ENCODE measurements at places on chromosomes 16 and 17.

GRCh38 chr17:58344791-58345157 is 7.2 kb downstream of the SUPT4H1 start:
- peaks cover 10% of the 10 kb centered on the region for H3K36me3 ChIP-seq
- DNase-seq = no peak
- no peak overlapping the region for H3K4me3 ChIP-seq

GRCh38 chr16:66182592-66182991 is 183.9 kb upstream of the CDH5 start:
- H3K27ac ChIP-seq = no peak overlapping the region
- H3K27me3 ChIP-seq = no peaks in the 10 kb centered on the region
- no peaks in the 10 kb centered on the region for H3K36me3 ChIP-seq
- no peak overlapping the region for H3K4me3 ChIP-seq

DNA sequence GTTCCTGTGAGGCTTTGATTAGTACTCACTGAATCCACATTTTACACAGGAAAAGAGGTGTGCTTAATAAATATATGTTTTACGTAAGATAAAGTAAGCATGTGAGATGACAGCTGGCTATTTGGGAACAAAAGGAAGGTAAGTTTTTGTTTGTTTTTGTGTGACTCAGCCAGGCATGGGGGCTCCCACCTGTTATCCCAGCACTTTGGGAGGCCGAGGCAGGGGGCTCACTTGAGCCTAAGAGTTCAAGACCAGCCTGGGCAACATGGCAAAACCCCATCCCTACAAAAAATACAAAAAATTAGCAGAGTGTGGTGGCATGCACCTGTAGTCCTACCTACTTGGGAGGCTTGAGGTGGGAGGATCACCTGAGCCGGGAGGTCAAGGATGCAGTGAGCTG is 17.9 kb downstream of the GPR142 start:
- DNase-seq = no peak
- peaks cover 19% of the 10 kb centered on the region for H3K4me1 ChIP-seq
- H3K27ac ChIP-seq = no peak overlapping the region
- H3K36me3 ChIP-seq = no peaks in the 10 kb centered on the region
- no peaks in the 10 kb centered on the region for H3K27me3 ChIP-seq

- no peak overlapping the region for H3K4me3 ChIP-seq
- no peaks in the 10 kb centered on the region for H3K27me3 ChIP-seq
- H3K36me3 ChIP-seq = no peaks in the 10 kb centered on the region
- DNase-seq = peak; percentile 32
Observed at GRCh38 chr16:5709889-5710288, 612.3 kb upstream of the EEF2KMT start.

DNA sequence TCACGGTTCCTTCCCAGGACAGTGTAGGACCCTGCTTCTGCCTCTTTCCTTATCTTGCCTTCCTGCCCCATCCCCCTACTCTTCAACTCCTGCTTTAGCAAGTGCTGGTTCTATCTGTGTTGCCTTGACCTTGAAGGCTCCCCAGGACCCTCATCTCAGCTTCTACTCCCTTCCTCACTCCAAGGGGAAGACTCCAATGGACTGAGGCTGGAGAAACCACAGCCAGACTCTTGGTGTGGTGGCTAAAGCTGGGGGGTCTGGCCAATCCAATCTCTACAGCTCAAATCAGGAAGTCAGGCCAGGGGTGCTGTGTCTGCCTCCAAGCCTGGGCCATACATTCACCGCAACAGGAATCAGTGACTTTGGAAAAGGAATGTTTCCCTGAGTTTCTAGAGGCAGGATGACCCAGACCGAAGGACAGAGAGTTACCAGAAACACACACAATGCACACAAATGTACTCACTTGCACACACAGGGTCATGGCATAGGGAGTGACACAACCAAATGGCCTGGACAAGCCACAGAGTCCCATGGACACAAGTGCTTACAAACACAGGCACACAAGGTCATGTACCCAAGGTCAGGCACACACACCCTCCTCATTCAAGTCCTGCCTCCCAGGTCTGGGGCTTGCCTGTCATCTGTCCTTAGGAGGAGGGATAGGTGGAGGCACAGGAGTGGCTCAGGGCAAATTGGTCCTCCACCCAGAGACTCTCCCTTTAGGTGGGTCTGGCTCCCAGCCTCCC is 1.7 kb upstream of the HSD11B2 start:
- H3K4me1 ChIP-seq = peaks cover 24% of the 10 kb centered on the region
- no peak for DNase-seq
- H3K36me3 ChIP-seq = no peaks in the 10 kb centered on the region
- H3K27ac ChIP-seq = no peak overlapping the region
- no peak overlapping the region for H3K4me3 ChIP-seq

DNA sequence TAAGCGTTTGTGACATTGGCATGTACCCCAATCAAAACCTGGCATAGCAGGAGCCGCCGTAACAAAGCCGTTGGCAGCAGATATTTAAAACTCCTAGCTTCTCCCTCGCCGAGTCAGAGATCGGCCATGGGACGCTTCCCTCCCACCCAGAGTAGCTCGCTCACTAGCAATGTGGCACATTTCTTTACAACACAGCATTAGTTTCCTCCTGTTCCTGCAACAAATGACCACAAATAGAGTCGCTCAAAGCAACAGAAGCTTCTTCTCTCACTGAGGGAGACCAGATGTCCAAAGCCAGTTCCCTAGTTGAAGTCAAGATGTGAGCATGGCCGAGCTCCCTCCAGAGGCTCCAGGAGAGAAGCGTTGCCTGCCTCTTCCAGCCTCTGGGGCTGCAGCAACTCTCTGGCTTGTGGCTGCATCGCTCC is 106.7 kb downstream of the RBFOX3 start:
- no peaks in the 10 kb centered on the region for H3K4me1 ChIP-seq
- no peaks in the 10 kb centered on the region for H3K27me3 ChIP-seq
- H3K36me3 ChIP-seq = no peaks in the 10 kb centered on the region
- no peak overlapping the region for H3K4me3 ChIP-seq
- peak; percentile 19 for DNase-seq
- no peak overlapping the region for H3K27ac ChIP-seq

- H3K27ac ChIP-seq = no peak overlapping the region
- peaks cover 16% of the 10 kb centered on the region for H3K4me1 ChIP-seq
- no peak overlapping the region for H3K4me3 ChIP-seq
- no peaks in the 10 kb centered on the region for H3K27me3 ChIP-seq
Observed at GRCh38 chr16:70475054-70475871, 20.9 kb downstream of the FCSK start.

GRCh38 chr16:78931678-78932077 is 668.9 kb downstream of the MAF start:
- H3K36me3 ChIP-seq = no peaks in the 10 kb centered on the region
- H3K4me3 ChIP-seq = no peak overlapping the region
- H3K27me3 ChIP-seq = no peaks in the 10 kb centered on the region
- no peaks in the 10 kb centered on the region for H3K4me1 ChIP-seq
- no peak overlapping the region for H3K27ac ChIP-seq
- no peak for DNase-seq

- H3K36me3 ChIP-seq = no peaks in the 10 kb centered on the region
- DNase-seq = no peak
- no peak overlapping the region for H3K27ac ChIP-seq
- no peak overlapping the region for H3K4me3 ChIP-seq
- H3K4me1 ChIP-seq = peaks cover 19% of the 10 kb centered on the region
Observed at GRCh38 chr16:2095315-2095853, 40.3 kb downstream of the PKD1 start.

GRCh38 chr16:75486676-75487313 is 8.4 kb downstream of the CHST6 start:
- no peak for DNase-seq
- H3K27ac ChIP-seq = no peak overlapping the region
- peaks cover 7% of the 10 kb centered on the region for H3K4me1 ChIP-seq
- H3K4me3 ChIP-seq = no peak overlapping the region
- H3K27me3 ChIP-seq = no peaks in the 10 kb centered on the region
- no peaks in the 10 kb centered on the region for H3K36me3 ChIP-seq

DNA sequence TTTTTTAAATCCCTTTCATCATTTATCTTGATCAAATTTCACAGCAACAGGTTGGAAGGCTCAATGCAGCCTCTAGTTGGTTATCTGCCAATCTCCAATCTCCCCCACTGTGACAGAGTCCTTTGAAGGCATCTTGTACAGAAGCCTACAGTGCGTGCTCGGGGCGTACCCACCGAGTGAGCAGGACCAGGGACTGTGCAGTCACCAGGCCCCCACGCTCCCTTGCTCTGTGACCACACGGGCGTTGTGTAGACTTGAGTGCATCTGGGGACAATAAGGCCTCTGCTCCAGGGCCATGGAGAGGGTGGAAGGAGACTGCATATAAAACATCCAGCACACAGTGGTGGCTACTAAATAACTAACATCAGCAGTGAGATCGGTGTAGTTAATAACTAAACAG is 63.4 kb downstream of the GTF3C1 start:
- H3K4me1 ChIP-seq = no peaks in the 10 kb centered on the region
- H3K36me3 ChIP-seq = no peaks in the 10 kb centered on the region
- no peak overlapping the region for H3K4me3 ChIP-seq
- H3K27ac ChIP-seq = no peak overlapping the region

- no peak overlapping the region for H3K27ac ChIP-seq
- H3K4me3 ChIP-seq = no peak overlapping the region
- DNase-seq = no peak
- H3K4me1 ChIP-seq = no peaks in the 10 kb centered on the region
Observed at GRCh38 chr17:31687505-31688126, 171.4 kb downstream of the COPRS start.

GRCh38 chr17:28878158-28878910 is 19.2 kb downstream of the FLOT2 start:
- 0 out of 2 replicates have a peak, but pooled peaks cover 6% of the 10 kb centered on the region for H3K4me1 ChIP-seq
- DNase-seq = no peak
- H3K36me3 ChIP-seq = peaks cover 2% of the 10 kb centered on the region
- peak overlapping the region; percentile 13 for H3K27ac ChIP-seq
- H3K4me3 ChIP-seq = no peak overlapping the region
- no peaks in the 10 kb centered on the region for H3K27me3 ChIP-seq

DNA sequence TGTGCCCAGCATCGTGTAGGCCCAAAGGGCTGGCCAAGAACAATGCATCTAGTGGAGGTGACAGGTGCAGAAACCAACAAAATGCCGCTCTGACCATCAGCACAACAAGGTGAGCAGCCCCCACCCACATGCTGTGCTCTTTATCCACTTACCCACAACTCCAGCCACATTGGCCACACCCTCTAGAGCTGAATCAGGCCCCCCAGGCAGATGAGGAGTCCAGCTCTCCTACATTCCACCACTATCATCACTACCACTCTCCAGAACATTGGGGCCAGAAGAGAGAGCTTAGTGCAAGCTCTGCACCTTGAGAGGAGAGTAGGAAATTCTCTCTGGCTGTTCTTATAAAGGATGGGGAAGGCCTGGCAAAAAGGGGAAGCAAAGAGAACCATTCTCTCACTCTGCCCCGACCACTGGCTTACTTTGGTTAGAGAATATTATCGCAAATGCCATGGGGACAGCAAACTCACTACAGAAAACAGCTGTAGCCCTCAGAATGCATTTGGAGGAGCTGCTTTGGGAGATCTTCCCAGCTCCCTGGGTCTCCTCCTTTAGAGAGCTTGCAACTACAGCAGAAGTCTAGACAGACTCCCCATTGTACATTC is 75.0 kb downstream of the TMEM132E start:
- H3K27me3 ChIP-seq = no peaks in the 10 kb centered on the region
- H3K36me3 ChIP-seq = no peaks in the 10 kb centered on the region
- no peak for DNase-seq

GRCh38 chr17:37047631-37048104 is 98.9 kb downstream of the AATF start:
- no peaks in the 10 kb centered on the region for H3K4me1 ChIP-seq
- H3K27ac ChIP-seq = no peak overlapping the region
- H3K27me3 ChIP-seq = no peaks in the 10 kb centered on the region
- no peak overlapping the region for H3K4me3 ChIP-seq
- no peaks in the 10 kb centered on the region for H3K36me3 ChIP-seq
- DNase-seq = peak; percentile 81

DNA sequence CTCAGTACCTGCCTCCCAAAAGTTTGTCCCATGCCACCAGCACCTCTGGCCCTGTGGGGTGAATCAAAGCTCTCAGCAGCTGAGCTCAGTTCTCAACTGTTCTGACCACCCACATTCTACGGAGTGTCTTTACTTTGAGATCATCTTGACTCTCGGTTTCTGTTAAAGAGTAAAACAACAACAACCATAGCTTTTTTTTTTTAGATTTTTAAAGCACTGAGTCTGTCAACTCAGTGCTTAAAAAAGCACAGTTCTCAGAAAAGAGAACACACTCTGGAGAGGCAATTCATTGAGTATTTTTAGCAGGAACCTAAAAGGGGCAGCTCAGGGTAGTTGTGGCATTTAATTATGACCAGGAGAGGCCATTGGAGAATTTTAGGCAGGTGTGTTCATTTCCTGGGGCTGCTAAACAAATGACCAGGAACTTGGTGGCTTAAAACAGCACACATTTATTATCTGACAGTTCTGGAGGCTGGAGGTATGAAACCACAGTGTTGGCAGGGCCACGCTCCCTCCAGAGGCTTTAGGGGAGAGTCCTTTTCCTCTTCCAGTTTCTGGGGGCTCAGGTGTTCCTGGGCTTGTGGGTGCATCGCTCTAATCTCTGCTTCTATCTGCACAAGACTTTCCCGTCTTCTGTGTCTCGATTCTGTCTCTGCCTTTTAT is 6.7 kb upstream of the WFIKKN2 start:
- peaks cover 10% of the 10 kb centered on the region for H3K4me1 ChIP-seq
- DNase-seq = no peak
- H3K36me3 ChIP-seq = no peaks in the 10 kb centered on the region
- no peaks in the 10 kb centered on the region for H3K27me3 ChIP-seq
- no peak overlapping the region for H3K27ac ChIP-seq

GRCh38 chr16:55778757-55779156 is 54.1 kb downstream of the CES1 start:
- no peak overlapping the region for H3K27ac ChIP-seq
- no peaks in the 10 kb centered on the region for H3K36me3 ChIP-seq
- no peak for DNase-seq
- peaks cover 1% of the 10 kb centered on the region for H3K27me3 ChIP-seq

DNA sequence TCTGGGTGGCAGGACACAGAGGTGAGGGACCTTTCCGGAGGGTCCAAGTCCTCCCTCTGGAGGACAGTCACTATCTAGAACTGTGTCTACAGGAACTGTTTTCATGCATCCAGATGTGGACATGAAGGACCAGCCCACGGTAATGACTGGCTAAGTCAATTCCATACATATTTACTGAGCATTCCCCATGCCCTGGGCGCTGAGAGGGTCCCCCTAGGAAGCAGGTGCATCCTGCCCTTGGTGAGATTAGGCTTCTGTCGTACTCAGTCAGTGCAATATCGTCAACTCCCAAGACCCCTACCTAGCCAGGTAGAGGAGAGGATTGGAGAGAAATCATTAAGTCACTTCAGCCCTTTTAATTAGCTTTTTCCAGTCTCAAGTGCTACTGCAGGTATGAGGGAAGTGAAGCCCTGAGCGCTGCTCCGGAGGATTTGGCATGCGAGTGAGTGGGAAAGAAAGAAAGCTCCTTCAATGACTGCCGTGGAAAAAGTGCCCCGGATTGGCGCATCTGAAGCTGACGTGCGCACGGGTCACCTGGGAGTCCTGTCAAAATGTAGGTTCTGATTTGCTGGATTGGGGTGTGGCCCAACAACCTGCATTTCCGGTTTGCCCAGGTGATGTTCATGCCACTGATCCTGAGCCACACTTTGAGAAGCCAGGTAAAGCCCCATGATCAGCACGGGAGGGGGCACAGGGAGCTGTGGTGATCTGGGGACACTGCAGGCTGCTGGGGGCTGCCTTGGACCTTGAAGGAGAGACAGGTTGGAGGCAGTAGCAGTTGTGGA is 367.4 kb upstream of the TNRC6C start:
- no peaks in the 10 kb centered on the region for H3K27me3 ChIP-seq
- no peak for DNase-seq
- H3K36me3 ChIP-seq = no peaks in the 10 kb centered on the region

- H3K27me3 ChIP-seq = no peaks in the 10 kb centered on the region
- peaks cover 4% of the 10 kb centered on the region for H3K4me1 ChIP-seq
- no peak overlapping the region for H3K27ac ChIP-seq
- no peak overlapping the region for H3K4me3 ChIP-seq
- no peaks in the 10 kb centered on the region for H3K36me3 ChIP-seq
- DNase-seq = no peak
Observed at GRCh38 chr17:38442548-38442947, 14.3 kb downstream of the ARHGAP23 start.
